ENCODE measurements at places on chromosomes 7 and 10. TPM values are rescaled to one million over a fixed set of nuclear protein-coding genes. Genes with fewer than 3 reads are reported as not detected.
A peak's percentile ranks its signal among the peaks of the same experiment; 100 is the strongest.

- H3K4me1 ChIP-seq, result no peaks in the 10 kb centered on the region
Observed at GRCh38 chr10:57979491-57979890, 288.2 kb downstream of the IPMK start.

GRCh38 chr10:77780180-77780579 lies 142.6 kb upstream of the KCNMA1 start:
- no peak overlapping the region for H3K27ac ChIP-seq
- no peaks in the 10 kb centered on the region for H3K27me3 ChIP-seq
- H3K4me3 ChIP-seq, result no peak overlapping the region
- DNase-seq, result no peak

DNA sequence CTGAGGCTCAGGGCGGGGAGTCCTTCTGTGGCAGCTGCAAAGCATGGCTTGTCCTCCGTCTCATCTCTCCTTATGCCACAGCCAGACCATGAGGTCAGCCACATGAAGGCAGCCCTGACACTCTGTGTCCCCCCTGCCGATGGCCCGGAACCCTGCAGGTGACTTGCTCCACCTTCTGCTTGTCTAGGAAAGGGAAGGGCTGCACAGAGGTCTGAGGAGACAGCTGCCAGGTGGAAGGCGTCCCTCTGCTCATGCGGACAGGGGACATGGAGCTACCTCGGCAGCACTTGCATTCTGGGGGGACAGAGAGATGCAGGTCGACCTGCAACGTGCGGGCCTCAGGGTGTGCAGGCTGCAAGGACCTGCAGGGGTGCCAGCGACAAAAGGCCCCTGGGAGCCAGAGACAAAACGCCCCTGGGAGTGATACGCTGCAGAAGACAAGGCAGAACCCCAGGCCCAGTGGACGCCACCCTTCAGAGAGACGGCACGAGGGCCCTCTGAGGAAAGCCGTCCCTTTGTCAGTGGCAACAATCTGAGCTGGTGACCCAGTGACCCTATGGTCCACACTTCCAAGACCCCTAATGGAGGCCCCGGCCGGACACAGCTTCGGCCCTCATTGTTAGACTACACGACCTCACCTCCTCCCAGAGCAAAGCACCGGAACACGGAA lies 205.2 kb upstream of the PPP2R2D start:
- no peak for DNase-seq
- no peaks in the 10 kb centered on the region for H3K27me3 ChIP-seq
- H3K27ac ChIP-seq, result no peak overlapping the region
- no peaks in the 10 kb centered on the region for H3K4me1 ChIP-seq

GRCh38 chr7:102305414-102306268 lies 19.0 kb downstream of the SH2B2 start:
- no peaks in the 10 kb centered on the region for H3K27me3 ChIP-seq
- peak overlapping the region; percentile 55 for H3K27ac ChIP-seq
- no peak for DNase-seq
- H3K4me3 ChIP-seq, result no peak overlapping the region
- H3K36me3 ChIP-seq, result no peaks in the 10 kb centered on the region

- no peak for DNase-seq
- H3K4me1 ChIP-seq, result no peaks in the 10 kb centered on the region
- H3K27me3 ChIP-seq, result no peaks in the 10 kb centered on the region
- no peak overlapping the region for H3K27ac ChIP-seq
Observed at GRCh38 chr7:5870311-5870710, 10.3 kb upstream of the OCM start.

GRCh38 chr10:75565286-75566251 lies 134.1 kb downstream of the LRMDA start:
- H3K36me3 ChIP-seq, result no peaks in the 10 kb centered on the region
- no peak overlapping the region for H3K27ac ChIP-seq
- H3K27me3 ChIP-seq, result no peaks in the 10 kb centered on the region
- no peak for DNase-seq

DNA sequence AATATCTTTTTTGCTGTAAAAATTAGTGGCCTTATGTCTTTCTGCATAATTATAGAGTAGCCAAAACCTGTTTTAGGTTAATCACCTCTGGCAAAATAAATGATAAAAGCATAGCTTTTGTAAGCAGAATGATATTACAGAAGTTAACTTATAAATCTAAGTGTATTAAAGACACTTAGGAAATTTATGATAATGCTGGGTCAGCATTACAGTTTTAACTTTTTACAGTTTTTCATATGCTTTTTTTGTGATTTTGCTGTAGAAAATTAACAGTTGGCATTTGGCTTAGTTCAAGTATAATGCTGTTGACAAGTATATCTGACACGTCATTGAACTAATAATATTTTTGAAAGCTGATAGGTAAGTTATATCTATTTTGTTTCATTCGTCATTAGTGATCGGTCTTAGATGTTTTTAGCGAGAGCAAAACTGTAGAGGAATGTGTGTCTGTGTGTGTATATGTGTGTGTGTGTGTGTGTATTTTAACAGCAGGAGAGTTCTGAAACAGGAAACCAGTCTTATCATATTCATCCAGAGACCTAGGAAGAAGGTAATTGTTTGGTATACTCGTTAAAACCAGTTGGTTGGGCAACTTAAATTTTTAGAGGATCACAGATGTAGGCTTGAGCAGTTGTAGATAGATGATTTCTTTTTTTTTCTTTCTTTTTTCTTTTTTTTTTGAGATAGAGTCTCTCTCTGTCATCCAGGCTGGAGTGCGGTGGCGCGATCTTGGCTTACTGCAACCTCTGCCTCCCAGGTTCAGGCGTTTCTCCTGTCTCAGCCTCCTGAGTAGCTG lies 15.4 kb downstream of the PTEN start:
- H3K27ac ChIP-seq, result no peak overlapping the region
- no peaks in the 10 kb centered on the region for H3K27me3 ChIP-seq
- H3K36me3 ChIP-seq, result peaks cover 30% of the 10 kb centered on the region
- peaks cover 40% of the 10 kb centered on the region for H3K4me1 ChIP-seq

MMD2 gene
- total RNA-seq, result not detected

Measured in activated CD8-positive, alpha-beta T cell treated with anti-CD3 and anti-CD28 coated beads for 36 hours (primary cell).